Esophagus muscularis mucosa (tissue), 4 donors: ENCODE measurements at places on chromosomes 4 and X.

- DNase-seq: no peak
Observed at GRCh38 chr4:90328558-90328957, 201.4 kb downstream of the CCSER1 start.

- DNase-seq: no peak
Observed at GRCh38 chr4:76007089-76007862, at the start of gene CXCL9. TSS of gene CXCL9 (minus strand) at chr4:76007509. CDS start at chr4:76007449, 60 bp downstream.

DNA sequence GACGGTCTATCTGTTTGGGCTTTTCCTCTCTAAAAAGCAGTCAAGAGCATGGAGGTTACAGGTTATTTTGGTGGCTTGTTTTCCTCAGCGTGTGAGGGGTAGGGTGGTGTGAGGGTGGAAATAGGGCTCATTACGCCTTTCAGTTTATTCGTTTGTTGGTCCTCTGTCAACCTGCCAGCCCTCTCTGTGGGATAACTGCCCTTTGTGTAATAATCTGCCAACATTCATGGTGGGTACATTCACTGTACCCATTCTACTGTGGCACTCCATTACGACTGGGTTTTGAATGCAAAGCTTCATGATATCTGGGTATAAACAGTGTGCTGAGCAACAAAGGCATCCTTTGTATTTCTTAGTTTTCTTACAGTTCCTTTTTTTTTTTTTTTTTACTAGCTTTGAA lies 136.4 kb downstream of the ADGRL3 start:
- no peak for DNase-seq

GRCh38 chr4:89574176-89574575 lies 262.8 kb downstream of the SNCA start:
- no peak for DNase-seq

DNA sequence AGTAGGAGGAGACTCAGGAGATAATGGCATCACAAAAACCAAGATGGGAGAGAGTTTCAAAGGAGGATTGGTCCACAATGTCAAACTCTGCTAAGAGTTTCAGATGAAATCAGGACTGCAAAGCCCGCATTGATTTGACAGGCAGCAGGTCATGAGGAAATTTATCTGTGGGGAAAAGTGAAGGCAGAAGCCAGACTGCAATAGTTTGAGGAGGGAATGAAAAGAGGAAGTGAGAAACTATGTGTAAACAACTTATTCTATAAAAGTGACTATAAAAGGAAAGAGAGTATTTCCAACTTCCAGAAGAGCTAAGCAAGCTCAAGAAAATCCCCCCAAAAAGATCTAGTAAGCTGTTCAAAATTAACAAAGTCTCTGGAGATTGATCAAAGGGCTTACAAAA lies 66.3 kb upstream of the DGKK start:
- DNase-seq: no peak

DNA sequence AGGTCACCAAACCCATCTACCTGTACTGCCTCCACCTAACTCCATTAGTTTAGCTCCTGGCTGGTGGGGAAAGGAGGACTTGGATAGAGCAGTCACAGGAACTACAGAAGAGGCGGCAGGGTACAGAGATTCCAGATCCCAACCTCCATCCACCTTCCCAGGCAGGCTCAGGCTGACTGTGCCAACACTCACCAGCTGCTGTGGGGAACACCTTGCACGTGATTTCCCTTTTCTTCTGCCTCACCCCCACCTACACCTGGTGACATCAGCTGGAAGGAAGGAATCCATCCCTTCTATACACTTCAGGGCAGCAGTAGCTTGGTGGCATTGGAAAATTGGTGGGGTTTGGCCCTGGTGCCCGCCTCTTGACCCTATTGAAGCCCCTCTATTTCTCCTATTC lies 41.5 kb downstream of the EFNB1 start:
- no peak for DNase-seq

DNA sequence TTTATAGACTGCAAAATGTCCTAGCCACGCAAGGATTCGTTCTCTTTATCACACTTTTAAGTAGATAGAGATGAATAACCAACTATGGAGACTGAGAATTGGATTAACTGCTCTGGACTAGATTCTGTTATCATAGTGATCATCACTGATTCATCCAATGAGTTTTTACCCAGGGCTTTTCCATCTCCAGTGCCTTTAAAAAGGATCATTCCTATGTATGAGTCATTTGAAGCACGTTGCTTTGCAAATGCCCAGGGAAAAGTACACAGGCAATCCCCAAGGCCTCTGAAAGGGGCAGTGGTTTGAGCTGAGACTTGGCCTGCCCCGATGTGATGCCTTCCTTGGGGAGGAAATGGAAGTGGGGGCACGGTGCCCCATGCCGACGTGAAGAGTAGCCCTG lies 122.7 kb upstream of the PSAPL1 start:
- no peak for DNase-seq

- DNase-seq: no peak
Observed at GRCh38 chrX:11420851-11421250, 127.6 kb downstream of the AMELX start.

DNA sequence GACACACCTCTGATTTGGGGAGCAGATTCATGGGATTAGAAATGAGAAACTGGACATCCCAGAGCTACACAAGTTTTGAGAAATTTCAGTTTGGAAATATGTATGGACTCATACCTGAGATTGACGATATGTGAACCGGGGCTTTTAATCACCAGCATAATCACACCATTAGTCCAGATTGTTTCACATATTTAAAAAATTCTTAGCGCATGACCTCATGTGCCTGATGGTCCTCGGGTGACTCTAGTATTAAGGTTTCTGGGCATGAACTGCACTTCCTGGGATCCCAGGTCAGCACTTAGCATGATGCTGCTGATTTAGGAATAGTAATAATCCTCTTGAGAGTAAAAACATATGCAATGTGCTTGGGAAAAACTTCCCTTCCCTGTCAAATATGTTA lies 91.9 kb upstream of the BCOR start:
- DNase-seq: no peak

DNA sequence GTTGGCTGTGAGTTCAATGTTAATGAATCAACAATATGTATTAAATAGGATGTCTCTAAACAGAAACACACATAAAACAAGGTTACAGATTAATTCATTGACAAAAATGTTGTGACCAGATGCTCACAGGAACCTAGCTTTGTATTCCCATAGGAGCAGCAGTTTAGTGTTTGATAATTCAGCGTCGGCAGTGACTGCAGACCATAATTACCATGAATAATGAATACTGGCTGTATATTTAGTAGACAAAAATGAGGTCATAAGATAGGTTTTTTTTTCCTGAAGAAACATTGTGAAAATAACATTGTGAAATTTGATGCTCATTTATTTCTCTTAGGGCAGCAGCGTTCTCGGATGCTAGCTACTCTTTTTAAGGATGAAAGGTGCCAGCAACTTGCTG lies 27.8 kb downstream of the COPS4 start:
- DNase-seq: no peak

DNA sequence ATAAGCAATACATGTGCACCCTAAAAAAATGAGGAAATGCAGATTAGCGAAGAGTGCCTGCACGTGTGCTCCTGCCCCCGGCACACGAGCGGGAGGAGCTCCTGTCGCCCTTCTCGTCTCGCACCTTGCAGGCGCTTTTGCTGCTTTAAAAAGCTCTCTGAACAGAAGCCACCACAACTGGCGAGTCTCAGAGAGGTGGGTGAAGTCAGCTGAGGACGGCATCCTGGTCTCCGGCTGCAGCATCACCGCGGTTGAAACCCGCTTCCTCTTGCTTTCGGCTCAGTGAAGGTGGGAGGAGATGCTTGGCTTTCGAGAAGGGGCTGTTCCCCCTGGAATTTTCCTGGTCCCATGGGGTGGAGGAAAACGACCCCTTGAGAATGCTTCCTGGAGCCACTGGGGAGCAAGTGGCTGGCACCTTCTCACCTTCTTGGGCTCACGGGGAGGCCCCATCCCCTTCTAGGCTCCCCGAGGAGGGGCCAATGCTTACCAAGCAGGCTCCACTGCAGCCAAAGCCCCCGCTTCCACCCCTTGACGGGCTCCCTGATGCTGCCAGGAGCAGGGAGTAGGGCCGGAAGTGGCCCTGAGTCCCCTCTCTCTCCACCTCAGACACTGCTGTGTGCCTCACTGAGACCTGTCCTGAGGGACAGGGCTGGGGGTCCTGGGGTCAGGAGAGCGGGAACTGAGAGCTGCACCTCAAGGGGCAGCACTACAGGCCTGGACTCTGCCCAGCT lies 29.2 kb upstream of the MXD4 start:
- DNase-seq: no peak

- no peak for DNase-seq
Observed at GRCh38 chrX:9614016-9614415, 149.2 kb downstream of the TBL1X start.

DNA sequence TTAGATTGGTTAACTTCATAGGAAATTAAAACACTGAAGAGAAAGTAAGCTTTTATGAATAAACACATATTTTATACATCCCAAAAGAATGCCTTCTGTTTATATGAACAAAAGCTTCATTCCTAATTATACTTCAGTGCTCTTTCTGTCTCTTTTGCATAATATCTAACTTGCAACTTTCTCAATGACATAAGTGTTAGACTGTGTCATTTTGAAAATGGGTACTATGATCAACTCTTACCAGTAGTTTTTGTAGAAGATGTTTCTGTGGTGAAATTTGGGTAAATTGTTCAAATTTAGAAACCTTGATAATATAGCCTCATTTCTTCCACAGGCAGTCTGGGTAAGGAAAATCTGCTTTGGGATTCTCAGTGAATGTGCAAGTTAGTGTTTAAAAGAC lies 991.4 kb downstream of the CCSER1 start:
- DNase-seq: no peak

DNA sequence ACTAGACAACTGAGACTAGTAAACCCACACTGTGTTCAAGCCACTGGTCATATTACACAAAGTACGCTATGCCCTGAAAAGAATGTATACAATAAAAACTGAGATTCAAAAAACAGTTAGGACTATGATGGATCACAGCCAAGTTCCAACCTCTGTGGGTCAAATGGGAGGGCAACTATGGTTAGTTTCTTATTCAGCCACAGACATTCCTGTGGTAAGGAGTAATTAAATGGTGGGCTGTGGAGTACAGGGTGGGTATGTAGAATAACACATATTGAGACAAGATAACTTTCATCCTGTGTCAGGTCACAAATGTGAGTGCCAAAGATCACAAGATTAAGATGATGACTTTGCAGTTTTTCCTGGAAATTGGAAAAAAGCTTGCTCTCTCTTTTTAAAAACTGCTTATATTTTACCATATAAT lies 167.2 kb downstream of the NPNT start:
- DNase-seq: no peak

GRCh38 chr4:42112846-42113245 lies 39.6 kb downstream of the BEND4 start:
- no peak for DNase-seq

DNA sequence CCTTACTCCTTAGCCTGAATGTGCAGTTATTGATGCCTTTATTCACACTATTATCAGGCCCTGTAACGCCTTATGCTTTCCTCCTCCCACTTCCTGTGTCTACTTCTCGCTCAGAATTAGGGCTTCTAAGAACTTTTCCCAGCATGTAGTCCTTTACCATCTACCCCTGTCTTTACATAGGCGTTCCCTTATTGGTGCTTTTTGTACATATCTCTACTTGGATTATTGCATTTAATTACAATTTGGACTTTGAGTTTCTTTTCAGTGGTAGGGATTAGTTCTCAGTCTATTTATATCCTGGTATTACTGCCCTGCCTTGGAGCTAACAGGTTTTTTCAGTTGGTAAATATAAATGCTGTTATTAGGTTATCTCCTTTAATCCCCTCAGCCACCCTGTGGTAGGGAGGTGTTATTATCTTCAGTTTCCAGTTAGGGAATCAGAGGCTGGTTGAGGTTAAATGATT lies 84.0 kb downstream of the RBPJ start:
- no peak for DNase-seq

- no peak for DNase-seq
Observed at GRCh38 chr4:8188743-8189550, 10.1 kb upstream of the SH3TC1 start.

DNA sequence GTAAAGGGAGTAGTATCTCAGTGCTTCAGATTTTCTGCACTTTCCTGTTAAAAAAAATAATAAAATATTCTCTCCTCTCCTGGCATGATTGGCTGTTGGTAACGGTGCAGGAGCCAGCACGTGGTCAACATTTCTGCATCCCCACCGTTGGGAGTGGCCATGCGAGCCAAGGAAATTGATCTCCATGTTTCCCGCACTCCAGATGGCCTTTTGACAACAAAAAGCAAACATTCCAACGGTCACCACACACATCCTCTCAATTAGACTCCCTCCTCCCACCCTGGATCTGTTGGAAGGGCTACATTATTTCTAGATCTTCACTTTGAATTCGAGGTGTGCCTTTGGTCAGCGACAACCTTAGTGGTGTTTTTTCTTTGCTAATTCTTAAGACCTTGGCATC lies 45.0 kb downstream of the STK32B start:
- DNase-seq: no peak

GRCh38 chrX:116230130-116230898 lies 59.8 kb downstream of the AGTR2 start:
- no peak for DNase-seq

DNA sequence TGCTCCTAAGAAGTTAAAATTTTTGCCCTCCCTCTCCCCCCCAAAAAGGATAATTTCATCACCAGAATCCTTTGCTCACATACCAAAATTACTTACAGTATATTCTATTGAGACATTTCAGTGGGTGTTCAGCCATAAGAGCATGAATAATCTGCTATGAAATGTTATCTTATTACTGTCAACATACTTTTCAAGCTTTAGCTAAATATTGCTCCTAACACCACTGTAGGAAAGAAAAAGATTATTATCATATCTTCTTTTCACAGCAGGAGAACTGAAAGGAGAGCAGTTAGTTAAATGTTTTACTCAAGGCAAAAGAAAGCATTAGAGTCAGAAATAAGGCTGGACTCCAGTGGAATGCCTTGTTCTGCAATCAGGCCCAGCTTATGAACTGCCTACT lies 231.0 kb upstream of the GYPA start:
- DNase-seq: no peak

DNA sequence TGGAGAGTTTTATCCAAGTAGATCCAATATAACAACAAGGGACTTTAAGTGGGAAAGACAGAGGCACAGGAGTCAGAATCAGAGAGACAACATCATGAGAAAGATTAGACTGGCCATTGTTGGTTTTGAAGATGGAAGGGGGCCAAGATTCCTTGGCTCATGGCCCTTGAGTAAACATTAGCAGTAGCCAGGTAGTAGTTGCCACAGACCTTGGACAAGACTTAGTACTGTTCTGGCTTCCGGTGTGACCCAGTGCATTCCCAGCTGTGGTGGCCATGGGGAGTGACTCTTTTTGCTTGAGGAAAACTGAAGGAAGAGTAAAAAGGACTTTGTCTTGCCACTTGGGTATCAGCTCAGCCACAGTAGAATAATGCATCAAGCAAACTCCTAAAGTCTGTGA lies 462.2 kb upstream of the CPXCR1 start:
- no peak for DNase-seq

DNA sequence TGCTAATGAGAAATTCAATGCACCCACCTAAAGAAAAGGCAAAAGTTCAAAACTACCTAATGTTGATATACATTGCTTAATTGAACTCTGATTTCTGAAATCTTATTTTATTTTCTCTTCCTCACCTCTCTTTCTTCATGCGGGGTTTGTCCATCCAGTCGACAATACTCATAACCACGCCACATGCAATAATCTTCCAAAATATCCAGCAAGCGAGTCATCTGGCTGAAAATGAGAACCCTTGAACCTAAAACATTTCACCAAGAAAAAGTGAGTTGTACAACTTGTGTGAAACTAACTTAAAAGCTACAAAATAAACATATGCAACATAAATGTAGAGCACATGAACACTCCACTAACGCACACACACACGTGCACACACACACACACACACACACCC lies 26.7 kb downstream of the SMARCA1 start:
- no peak for DNase-seq

- DNase-seq: no peak
Observed at GRCh38 chrX:110180928-110181310, 137.0 kb downstream of the AMMECR1 start.

GRCh38 chr4:76212851-76213414 lies 691 bp downstream of the SCARB2 start:
- DNase-seq: peak; percentile 92
